HTR-8/SVneo (cell line): ENCODE measurements at places on chromosomes 3 and 15.

- no peak for DNase-seq
Observed at GRCh38 chr15:81643771-81644170, 269.8 kb upstream of the TMC3 start.

- DNase-seq = no peak
Observed at GRCh38 chr3:52983336-52983807, 62.5 kb downstream of the SFMBT1 start.

GRCh38 chr3:29644956-29645636 lies 364.2 kb downstream of the RBMS3 start:
- DNase-seq = no peak

DNA sequence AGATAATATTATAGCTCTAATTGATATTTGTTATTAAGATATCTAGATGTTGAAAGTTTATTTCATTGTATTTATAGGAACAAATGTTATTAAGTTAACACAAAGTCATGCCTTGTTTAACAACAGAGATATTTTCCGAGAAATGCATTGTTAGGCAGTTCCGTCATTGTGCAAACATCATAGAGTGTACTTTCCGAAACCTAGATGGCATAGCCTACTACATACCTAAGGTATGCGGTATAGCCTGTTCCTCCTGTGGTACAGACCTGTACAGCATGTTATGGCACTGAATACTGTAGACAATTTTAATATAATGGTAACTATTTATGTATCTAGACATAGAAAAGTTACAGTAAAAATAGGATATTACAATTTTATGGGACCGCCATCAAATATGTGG lies 114.3 kb downstream of the NAALADL2 start:
- DNase-seq = no peak

DNA sequence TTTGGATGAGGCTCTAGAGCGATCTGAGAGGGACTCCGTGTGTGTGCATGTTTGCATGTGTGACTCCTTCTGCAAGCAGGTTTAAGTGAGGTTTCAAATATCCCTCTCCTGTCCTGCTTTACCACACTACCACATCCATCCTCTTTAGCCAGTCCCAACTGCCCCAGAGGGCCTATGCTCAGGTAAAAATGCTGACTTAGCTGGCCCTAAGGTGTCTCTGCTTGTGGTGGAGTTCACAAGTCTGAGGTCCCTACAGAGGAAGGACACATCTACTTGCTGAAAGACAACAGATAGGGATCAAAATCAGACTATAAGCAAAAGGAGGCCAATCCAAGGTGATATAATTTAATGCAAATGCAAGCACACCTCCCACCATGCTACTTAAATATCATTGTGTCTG lies 87.2 kb downstream of the B3GNT5 start:
- no peak for DNase-seq

DNA sequence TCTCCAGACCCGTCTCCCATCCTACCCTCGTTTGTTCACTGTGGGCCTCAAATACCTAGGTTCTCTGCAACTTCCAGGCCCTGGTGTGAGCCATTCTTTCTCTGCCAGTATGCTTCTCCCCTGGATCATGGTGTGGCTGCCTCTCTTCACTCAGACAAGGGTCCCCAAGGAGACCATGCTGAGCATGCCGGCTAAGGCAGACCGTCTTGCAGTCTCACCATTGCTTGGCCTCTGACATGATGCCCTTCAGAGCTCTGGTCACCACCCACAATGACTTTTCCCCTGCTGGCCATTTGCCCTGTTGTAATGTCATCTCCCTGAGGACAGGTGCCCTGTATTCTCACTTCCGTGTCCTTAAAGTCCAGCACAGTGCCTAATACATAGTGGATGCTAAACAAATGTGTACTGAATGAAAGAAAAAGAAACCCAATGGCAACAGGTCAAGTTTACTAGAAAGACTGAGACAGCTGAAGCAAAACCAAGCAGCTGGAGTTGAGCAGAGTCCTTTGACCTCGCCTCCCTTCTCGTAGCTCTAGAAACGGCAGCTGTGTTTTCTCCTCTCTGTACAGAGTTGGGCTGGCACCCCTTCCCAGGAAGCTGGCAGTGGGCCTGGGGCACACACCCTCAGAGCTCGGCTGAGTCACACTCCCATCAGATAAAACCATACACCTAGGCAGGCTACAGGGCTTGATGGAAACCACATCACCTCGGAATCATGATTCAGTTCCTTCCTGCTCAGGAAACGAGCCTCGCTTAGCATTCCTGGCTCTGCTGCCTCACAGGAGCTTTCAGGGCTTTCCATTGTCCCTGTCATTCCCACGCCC lies 8.6 kb downstream of the TLR9 start:
- DNase-seq = peak; percentile 77

GRCh38 chr15:100902436-100903167 lies 16.6 kb upstream of the LRRK1 start:
- DNase-seq = no peak

- no peak for DNase-seq
Observed at GRCh38 chr3:68088216-68088615, 433.8 kb upstream of the SUCLG2 start.

- DNase-seq = no peak
Observed at GRCh38 chr3:87696124-87697013, 362.4 kb downstream of the CGGBP1 start.

- DNase-seq = no peak
Observed at GRCh38 chr3:143888846-143889245, 40.6 kb upstream of the SLC9A9 start.

DNA sequence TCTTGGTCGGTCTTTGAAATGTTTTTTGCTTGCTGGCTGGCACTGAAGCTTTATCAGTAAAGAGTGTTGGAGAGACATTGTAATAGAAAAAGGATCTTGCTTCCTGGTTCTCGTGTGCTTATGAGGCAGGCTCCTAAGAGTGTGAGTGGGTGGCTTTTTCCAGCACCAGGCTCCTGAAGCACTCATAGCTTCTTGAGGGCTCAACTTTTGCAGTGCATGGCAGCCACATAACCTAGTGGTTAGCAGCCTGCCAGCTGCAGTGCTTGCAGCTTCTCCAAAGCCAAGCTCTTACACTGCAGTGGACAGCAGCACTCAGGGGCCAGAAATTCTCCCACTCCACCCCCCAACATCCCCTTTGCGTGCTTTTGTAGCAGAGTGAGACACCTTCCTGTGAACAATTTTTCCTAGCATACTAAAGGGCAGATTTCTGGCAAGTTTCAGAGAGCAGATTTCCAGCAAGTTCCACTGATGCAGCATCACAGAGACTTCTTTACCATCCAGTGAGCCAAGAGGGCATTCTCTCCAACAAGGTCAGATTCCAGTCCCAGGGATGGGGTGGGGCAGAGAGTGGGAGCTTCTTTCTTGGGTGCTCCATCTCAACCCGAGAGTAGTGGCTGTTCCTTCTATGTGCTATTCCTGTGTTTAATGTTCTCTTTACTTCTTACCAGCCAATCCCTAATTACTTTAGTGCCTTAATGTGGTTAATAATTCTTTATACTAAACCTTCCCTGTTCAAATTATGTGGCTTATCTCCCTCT lies 15.8 kb upstream of the ARHGEF26 start:
- no peak for DNase-seq

DNA sequence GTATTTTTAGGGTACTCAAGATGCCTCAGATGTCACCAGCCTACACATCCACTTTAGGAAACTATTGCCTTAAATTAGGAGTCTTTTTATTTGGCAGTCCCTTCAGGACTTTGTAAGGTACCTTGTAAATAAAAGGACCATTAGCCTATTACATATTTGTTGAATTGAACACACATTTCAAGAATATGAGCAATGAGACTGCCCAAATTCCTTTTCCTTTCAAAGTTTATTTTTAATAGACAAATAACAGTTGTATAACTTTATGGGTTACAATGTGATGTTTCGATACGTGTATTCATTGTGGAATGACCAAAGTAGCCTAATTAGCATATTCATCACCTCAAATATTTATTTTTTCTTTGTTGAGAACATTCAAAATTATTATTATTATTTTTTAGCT lies 176.7 kb upstream of the PDZRN3 start:
- no peak for DNase-seq

- DNase-seq = peak; percentile 33
Observed at GRCh38 chr3:33883538-33883950, 85.1 kb downstream of the PDCD6IP start.

DNA sequence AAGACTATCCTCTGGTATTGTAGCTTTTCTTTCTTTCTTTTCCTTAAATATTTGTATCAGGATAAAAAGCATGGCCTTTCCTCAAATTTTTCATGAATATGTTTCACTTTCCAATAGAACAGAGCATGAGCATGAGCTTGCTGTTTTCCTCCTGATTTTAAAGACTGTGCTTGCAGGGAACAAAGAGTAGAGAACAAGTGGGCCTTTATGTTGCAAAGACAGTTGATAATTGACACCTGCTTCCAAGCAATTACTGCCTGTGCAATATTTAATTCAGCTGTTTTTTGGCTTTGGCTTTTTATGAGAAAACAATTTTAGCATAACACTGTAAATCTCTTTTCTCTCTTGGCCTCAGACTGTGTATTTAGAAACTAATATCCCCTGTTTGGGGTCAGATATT lies 263.6 kb upstream of the AZI2 start:
- DNase-seq = no peak

GRCh38 chr3:127536830-127537812 lies 53.4 kb downstream of the TPRA1 start:
- DNase-seq = no peak

- no peak for DNase-seq
Observed at GRCh38 chr15:88678755-88679154, 39.9 kb downstream of the ISG20 start.

DNA sequence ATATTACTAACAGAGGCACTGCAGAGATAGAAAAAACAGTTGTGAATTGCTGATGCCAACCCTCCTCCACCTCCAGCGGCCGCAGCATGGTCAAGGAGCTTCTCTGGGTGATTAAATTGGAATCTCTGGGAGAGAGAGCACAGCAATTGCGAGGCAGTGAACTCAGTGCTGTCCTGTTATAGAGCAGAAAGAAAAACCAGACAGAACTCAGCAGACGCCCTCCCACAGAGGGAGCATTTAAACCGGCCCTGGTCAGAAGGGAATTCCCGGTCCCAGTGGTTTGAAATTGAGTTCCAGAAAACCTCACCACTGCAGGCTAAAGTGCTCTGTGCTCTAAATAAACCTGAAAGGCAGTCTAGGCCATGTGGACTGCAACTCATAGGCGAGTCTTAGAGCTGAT lies 175.4 kb downstream of the SQOR start:
- no peak for DNase-seq

- DNase-seq = no peak
Observed at GRCh38 chr15:74213858-74214284, 11.3 kb upstream of the STRA6 start.
